ENCODE measurements at places on chromosomes 7 and 10.
A peak's percentile ranks its signal among the peaks of the same experiment; 100 is the strongest.

GRCh38 chr7:44213206-44213876, 12.6 kb downstream of the YKT6 start:
- DNase-seq: no peak

GRCh38 chr7:73565675-73566340, 8.3 kb upstream of the BCL7B start:
- no peak for DNase-seq

GRCh38 chr7:76023002-76023401, 24.8 kb downstream of the STYXL1 start:
- DNase-seq: peak; percentile 37

- no peak for DNase-seq
These were observed 30.6 kb downstream of the COL28A1 start for GRCh38 chr7:7504910-7505704.

GRCh38 chr7:155338632-155339320, 41.1 kb downstream of the INSIG1 start:
- no peak for DNase-seq

- no peak for DNase-seq
These were observed 137.9 kb downstream of the ELFN1 start for GRCh38 chr7:1807821-1808600.

DNA sequence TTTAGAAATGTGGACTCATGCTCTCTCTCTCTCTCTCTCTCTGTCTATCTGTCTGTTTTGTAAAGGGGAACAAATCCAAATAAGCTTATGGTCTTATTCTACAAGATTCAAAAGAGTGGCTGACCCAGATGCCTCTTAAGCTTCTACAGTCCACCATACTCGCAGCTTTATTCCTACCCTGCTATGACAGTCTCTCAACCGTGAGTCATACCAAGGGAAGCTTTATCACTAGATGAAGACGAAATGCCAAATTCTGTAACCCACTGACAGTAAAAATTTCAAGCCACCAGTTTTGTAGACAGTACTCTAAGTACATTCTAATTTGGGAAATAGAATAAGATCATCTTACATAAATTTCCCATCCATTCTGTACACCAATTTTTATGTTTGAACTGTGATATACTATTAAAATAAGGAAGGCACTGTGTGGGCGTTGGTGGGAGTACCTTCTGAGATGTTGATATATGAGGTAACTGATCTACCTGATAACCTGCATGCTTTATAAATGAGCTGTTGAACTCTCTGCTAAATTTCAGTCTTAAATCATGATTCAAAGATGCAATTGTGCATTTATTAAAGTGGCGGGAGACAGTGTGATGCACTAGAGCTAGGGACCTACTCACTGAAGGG, 153.2 kb downstream of the KLF6 start:
- no peak for DNase-seq

DNA sequence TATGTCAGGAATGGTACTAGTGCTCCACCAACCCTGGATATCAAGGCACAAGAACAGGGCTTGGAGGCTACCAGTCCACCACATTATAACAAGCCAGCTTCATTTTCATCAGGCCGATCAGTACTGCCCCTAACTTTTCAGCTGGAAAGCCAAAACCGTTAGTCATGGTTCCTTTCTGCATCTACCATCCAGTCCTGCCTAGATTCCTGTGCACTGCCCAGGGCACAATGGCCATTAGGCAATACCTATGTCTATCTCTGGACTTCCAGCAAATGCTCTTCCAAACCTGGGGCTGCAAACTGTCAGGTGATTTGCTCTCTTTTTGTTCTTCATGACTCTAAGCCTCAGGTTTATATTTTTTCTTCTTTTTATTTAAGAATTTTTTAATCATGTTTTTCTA, 937.7 kb downstream of the SORCS1 start:
- no peak for DNase-seq

DNA sequence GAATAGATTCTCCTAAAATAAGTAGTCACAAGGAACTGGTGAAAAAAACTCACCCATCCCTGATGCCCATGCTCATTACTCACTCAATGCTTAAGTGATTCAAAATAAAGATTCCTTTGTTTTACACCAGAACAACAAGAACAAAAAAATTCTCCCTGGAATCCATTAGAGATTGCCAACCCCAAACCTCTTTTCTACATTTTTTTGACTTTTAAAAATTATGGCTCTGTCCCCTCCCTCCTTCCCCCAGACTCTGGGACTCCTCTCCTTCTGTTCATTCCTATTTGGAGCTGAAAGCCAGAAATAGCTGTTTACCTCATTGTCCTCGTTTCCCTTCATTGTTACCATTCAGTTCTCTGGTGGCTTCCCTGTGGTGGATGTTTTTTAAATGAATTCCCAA, 63.2 kb upstream of the FHIP2A start:
- DNase-seq: no peak

DNA sequence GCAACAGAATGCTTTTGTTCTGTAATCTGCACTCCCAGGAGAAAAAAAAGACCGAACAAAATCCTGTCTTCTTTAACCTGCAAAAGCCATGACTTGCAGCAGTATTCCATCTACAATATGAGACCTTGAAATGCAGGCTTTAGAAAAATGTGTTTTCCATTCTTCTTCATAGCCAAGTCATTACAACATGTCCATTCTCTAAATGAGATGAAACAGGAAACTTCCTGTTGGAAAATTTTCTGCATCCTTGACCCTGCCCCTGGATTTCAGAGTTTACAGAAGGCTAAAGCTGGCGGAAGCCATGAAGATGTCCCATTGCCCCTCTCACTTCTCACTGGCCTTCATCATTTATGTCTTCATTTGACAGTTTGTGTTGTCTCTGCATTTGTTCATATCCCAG, 546.4 kb downstream of the TNS3 start:
- no peak for DNase-seq

DNA sequence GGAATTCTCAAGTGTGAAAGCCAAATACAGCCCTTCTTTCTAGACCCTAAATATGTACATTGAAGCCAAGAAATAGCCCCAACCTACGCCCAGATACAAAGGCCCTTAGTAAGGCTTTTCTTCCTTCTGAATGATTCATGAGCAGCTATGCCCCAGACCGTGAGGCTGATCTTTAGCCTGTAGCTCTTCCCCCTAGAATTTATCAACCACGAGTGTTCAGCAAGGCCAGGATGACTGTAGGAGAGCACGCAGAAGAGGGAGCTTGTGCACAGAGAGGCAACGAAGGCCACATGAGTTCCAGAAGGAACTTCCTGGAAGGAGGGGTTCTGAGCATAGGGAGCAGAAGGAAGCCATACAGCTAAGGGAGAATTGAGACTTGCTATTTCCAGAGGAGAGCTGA, 53.0 kb upstream of the HABP2 start:
- DNase-seq: no peak

GRCh38 chr10:11479300-11479699, 132.2 kb downstream of the USP6NL start:
- no peak for DNase-seq

DNA sequence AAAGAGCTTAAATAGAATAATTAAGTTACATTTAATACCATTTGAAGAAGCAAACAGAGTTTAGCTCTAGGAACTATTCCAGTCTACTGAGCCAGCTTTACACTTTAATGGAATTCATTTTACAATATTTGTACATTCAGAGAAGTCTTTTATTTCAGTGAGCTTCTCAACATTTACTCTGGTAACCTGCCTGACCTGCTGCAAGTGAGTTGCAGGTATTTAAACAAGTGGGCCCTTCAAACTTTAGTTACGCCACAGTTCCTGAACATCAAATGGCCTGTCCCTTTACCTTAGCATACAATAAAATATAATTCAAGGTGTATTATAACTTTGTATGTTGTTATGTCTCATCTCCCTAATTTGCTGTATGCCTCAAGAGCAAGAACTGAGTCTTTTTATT, 121.6 kb upstream of the SEMA3C start:
- DNase-seq: no peak

DNA sequence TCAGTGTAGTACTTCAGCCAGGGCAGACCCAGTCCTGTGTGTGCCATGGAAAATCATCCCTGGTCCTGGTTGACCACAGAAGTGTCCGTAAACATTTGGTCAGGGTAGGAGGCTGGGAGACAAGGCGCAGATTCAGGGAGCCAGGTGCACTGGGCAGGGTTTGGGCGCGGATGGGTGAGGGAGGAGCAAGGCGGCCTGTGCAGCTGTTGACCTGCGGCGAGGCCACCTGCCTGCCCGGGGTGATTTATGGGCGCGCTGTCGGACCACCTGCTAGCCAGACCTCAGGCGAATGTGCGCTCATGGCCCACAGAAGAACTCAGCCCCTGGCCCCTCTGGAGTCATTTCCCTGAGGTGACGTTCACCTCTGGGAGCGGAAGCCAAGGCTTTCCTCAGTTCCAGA, 6.6 kb downstream of the SFRP5 start:
- DNase-seq: no peak

- no peak for DNase-seq
These were observed 259.2 kb downstream of the HDAC9 start for GRCh38 chr7:18754766-18755165.

DNA sequence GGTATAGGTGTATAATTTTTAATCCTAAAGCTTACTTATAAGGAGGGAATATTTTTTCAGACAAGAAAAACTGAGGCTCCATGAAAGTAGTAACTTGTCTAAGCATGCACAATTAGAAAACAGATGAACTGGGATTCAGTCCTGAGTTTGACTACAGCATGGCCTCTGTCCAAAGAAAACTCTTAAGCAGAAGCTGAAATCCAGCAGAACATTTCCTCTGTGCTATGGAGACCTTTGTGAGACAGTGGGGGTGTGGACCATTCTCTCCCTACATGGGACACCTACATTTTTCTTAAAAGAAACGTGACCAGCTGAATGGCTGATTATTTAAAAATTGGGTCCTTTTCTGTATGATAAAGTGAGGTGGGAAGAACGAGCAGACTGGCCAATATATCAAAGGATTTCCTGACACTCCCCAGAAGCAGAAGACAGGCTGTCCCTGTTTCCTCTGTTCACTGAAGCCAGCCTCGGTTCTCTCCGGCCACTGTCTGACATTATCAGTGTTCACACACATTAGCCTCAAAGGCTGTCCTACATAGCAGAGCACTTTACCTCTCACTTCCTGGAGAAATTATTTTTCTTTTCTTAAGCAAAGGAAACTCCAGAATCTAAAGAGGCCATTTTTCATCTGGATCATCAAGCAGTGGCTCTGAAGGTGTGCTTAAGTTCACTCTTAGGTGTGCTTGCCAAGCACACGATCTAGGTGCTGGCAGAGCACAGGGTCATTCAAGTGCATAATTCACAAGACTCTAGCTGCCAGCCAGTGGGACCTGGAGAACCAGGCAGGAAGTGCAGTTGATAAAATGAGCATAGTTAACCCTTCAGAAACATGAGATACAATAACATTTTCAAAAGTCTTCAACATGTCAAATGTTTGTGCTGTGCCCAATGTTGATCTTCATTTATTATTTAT, 40.4 kb upstream of the KIAA1217 start:
- no peak for DNase-seq

GRCh38 chr7:107953924-107954303, 49.0 kb downstream of the LAMB1 start:
- DNase-seq: no peak

GRCh38 chr10:91328320-91328984, 81.7 kb upstream of the HECTD2 start:
- DNase-seq: no peak

DNA sequence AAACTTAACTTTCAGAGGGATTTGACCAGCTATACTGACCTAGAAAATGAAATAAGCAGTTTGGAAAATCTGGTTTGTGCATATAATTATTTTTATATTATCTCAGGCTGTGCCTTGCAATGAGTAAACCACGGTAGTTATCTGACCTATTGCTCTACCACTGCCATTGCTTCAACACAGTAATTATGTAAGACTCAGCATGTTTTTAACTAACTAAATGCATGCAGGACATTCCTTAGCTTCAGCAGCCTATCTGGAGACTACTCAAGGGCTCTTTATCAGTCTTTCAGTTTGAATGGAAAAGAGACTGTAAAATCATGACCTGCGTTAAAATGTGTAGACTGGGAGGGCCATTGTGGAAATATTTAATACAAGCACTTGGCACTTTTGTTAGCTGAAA, 22.5 kb downstream of the CHN2 start:
- DNase-seq: no peak

DNA sequence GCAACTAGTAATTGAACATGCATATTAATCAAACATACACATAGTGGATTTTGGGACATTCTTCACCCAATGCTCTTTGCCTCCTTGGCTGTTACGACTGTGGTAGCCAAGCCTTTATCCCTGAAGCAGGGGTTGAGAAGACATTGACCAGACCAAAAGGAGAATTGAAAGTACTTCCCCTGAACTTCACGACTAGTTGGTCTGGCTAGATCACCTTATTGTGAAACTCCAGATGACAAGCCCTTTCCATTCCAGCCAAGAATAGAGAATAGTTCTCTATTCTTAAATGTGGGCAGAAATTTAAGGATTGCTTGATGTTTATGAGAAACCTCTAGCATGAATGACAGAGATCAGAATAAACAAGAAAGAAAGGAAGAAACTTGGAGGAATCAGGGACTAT, 97.0 kb downstream of the LRMDA start:
- no peak for DNase-seq

GRCh38 chr10:54749623-54750022, 51.4 kb downstream of the PCDH15 start:
- DNase-seq: no peak

- no peak for DNase-seq
These were observed 36.0 kb downstream of the COL17A1 start for GRCh38 chr10:104049504-104050250.

GRCh38 chr7:20005081-20005480, 212.1 kb downstream of the MACC1 start:
- no peak for DNase-seq

DNA sequence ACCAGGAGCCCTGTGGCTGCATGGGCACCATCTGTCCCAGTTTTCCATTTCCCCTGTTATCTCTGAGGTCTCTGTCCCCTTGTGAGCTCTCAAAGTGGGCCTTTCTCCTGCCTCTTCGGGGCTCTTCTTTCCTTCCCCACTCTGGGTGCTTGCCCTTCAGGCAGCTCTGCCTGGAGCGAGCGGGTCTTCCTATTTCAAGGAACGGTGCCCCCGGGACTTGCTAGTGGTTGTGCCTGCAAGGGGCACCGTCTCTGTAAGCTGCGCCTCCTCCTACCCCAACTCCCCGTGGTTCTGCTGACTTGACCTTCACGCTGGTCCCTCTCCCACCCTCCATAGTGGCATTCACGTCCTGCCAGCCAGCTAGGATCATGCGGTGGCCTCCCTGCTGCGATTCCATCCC, 110.1 kb downstream of the DOCK1 start:
- no peak for DNase-seq

DNA sequence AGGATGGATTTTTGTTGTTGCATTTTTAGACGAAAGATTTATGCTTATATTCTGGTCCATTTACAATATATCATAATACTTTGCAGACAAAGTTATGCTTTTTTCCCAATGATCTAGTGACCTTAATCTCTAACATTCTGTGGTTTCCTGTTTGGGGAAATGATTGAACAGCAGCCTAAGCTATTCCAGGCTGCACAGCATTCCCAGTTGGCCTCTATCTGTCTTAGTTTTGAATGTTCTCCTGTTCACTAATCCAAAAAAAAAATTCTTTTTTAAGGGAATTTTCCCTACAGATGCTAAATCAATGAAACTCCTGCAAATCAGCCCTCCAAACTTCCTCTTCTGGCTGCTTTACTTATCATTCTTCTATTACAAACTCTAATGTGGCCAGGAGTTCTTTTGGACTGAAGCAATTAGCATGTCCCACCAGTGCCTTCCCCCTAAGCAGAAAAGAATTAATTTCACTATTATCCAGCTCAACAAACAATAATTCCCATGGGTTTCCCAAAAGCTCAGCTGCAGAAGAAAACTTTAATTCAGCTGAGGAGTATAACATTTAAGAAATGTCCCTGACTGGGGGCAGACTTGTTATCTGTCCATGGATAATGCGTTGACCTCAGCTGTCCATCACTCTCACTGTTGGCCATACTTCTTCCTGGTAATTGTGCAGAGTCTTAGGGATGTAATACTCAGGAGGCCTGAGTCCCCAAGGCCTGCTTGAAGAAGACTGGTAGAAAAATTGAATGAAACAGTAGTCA, 81.9 kb upstream of the TRIL start:
- DNase-seq: no peak
